ENCODE measurements at places on chromosomes 7 and 10. TPM values are rescaled to one million over a fixed set of nuclear protein-coding genes. Genes with fewer than 3 reads are reported as not detected.

Gene PAX4
- not detected for total RNA-seq

Gene CTTNBP2
- total RNA-seq: 10.8 TPM

Gene GTF2I
- total RNA-seq: 435 TPM

Gene GATA3
- 59.6 TPM for total RNA-seq

Gene UPP1
- 5.0 TPM for total RNA-seq

Gene PTPN20
- not detected for total RNA-seq

Gene LOXL4
- total RNA-seq: 7.9 TPM

Gene CAMK2B
- 1.8 TPM for total RNA-seq

Gene SH2D4B
- total RNA-seq: 0.27 TPM

Gene PDZD7
- total RNA-seq: 1.2 TPM

GRCh38 chr10:68067029-68067428 is 8.1 kb downstream of the HERC4 start:
- no peak for DNase-seq
- peaks cover 9% of the 10 kb centered on the region for H3K4me1 ChIP-seq
- H3K4me3 ChIP-seq: no peak overlapping the region

DNA sequence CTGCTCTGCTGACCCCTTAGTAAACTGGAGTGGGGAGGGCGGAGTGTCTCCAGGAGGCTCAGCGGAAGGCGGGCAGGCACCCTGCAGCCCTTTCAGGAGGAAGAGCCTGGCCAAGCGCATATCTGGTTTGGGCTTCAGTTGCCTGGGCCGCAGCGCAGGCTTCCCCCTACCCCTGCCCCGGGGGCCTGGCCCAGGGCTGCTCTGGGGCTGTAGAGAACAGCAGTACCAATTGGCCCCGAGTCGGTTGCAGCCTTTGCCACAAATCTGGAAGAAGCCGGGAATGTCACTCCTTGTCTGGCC is 28.1 kb upstream of the JAKMIP3 start:
- no peaks in the 10 kb centered on the region for H3K36me3 ChIP-seq
- H3K4me1 ChIP-seq: peaks cover 9% of the 10 kb centered on the region
- H3K27me3 ChIP-seq: peaks cover 93% of the 10 kb centered on the region
- DNase-seq: no peak

DNA sequence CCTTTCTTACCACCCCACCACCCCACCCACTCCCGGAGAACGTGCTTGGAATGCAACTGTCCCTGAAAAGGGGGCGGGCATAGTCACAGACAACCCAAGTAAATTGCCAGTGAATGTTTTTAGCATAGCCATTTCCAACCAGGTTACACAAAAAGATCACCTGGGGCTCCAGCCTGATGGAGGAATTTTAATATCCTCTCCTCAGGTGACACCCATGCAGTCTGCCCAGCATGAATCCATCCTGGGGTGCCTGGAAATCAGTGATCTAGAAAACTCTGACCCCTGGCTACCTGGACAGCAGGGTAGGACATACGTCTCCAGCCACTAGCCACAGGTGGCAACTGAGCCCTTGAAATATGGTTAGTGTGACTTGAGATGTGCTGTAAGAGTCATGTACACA is 61.1 kb downstream of the SORBS1 start:
- no peaks in the 10 kb centered on the region for H3K36me3 ChIP-seq
- H3K27me3 ChIP-seq: no peaks in the 10 kb centered on the region
- no peak overlapping the region for H3K27ac ChIP-seq

DNA sequence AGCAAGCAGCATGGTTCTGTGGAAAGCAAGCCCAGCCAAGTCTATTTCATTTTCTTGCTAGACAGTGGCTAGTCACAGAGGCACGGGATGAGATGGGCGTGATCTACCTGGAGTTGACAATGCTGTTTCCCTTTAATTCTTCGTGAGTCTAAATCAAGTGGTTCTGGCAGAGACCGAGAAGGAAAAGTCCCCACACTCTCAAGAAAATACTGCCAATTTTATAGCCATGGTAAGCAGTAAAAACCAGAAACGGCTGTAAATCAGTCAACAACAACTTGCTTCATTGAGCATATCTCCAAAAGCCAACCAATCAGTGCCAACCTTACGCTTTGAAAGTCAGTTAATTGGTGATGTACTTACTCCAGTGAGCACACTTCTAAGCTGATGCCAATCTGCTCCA is 223.4 kb downstream of the SEC23IP start:
- peaks cover 6% of the 10 kb centered on the region for H3K27me3 ChIP-seq
- no peak for DNase-seq
- H3K27ac ChIP-seq: no peak overlapping the region
- H3K4me1 ChIP-seq: peaks cover 10% of the 10 kb centered on the region

DNA sequence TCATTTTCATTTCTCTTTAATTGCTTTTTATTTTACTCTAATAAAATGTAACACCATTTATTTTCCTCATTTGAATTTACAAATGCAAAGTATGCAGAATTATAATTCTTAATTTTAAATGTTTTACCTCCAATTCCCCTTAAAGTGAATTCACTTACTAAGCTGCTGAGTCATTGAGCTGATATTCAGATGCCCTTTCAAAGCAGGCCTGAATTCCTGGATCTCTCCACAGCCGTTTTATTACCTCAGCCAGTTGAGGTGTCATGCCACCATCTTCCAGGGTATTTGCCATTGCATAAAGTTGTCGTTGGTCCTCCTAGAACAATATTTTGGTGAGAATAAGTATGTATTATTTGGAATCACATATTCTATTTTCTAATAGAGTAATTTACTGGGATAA is 33.2 kb downstream of the GNAT3 start:
- H3K27me3 ChIP-seq: no peaks in the 10 kb centered on the region
- no peak overlapping the region for H3K4me3 ChIP-seq

GRCh38 chr10:8136736-8137135 is 82.2 kb downstream of the GATA3 start:
- DNase-seq: no peak
- no peaks in the 10 kb centered on the region for H3K4me1 ChIP-seq
- no peaks in the 10 kb centered on the region for H3K36me3 ChIP-seq
- no peak overlapping the region for H3K4me3 ChIP-seq

GRCh38 chr7:97342512-97342911 is 225.0 kb downstream of the SDHAF3 start:
- DNase-seq: no peak
- no peak overlapping the region for H3K4me3 ChIP-seq
- peaks cover 23% of the 10 kb centered on the region for H3K4me1 ChIP-seq
- H3K36me3 ChIP-seq: no peaks in the 10 kb centered on the region

GRCh38 chr10:110016039-110016438 is 8.3 kb downstream of the ADD3 start:
- no peak for DNase-seq
- H3K27ac ChIP-seq: peak overlapping the region; percentile 86
- H3K36me3 ChIP-seq: no peaks in the 10 kb centered on the region

- no peaks in the 10 kb centered on the region for H3K27me3 ChIP-seq
- H3K27ac ChIP-seq: peak overlapping the region; percentile 85
- H3K4me3 ChIP-seq: no peak overlapping the region
- H3K4me1 ChIP-seq: peaks cover 42% of the 10 kb centered on the region
- no peak for DNase-seq
These were observed 20.2 kb downstream of the CREB3L2 start for GRCh38 chr7:137981668-137982067.

DNA sequence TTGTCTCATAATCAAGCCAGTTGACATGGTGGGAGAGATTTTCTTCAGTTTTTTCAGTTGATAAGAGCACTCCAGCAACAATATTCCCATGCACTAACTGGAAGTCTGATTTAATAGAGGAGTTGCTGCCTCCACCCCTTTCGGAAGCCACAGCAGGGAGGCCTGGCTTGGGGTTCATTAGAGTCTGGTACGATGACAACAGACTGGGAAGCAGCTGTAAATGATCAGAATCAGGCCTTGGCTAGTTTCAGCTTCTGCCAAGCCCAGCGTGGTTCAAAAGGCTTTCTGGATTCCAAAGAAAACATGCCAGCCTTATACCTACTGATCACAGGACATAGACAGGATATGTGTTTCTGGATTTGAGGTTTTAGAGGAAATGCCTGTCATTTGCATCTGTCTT is 274.0 kb downstream of the CSTF2T start:
- peaks cover 14% of the 10 kb centered on the region for H3K4me1 ChIP-seq
- no peak overlapping the region for H3K4me3 ChIP-seq
- DNase-seq: no peak
- H3K27ac ChIP-seq: no peak overlapping the region

DNA sequence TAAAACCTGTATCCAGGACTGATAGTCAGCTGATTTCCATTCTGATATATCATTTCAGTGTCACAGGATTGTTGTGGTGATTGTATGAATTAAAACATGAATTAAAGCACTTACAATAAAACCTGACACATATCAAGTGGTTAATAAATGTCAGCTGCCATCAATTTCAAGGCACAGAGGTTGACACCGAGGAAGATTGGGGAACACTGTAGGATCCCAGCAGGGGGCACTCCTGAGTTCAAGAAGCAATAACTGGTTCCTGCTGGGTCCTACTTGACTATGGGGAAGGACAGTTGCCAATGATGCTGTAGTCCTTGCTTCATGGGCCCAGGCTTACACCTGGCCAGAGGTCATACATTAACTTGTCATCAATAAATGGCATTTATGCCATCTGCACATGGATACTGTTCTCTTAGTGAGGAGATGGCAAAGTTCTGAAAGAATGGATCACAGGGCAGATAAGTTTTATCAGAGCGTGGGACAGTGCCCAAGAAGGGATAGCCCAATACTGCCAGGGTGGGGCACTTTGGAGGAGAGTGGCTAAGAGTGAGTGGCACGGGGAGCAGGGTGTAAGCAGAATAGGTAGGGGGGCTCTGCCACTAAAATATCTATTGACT is 24.1 kb downstream of the FZD1 start:
- no peak for DNase-seq
- no peaks in the 10 kb centered on the region for H3K36me3 ChIP-seq
- no peak overlapping the region for H3K27ac ChIP-seq
- H3K4me3 ChIP-seq: no peak overlapping the region
- peaks cover 14% of the 10 kb centered on the region for H3K27me3 ChIP-seq

- H3K36me3 ChIP-seq: no peaks in the 10 kb centered on the region
- no peak overlapping the region for H3K4me3 ChIP-seq
- peaks cover 3% of the 10 kb centered on the region for H3K4me1 ChIP-seq
- no peak overlapping the region for H3K27ac ChIP-seq
These were observed 225.3 kb downstream of the PTEN start for GRCh38 chr10:88088441-88089340.

DNA sequence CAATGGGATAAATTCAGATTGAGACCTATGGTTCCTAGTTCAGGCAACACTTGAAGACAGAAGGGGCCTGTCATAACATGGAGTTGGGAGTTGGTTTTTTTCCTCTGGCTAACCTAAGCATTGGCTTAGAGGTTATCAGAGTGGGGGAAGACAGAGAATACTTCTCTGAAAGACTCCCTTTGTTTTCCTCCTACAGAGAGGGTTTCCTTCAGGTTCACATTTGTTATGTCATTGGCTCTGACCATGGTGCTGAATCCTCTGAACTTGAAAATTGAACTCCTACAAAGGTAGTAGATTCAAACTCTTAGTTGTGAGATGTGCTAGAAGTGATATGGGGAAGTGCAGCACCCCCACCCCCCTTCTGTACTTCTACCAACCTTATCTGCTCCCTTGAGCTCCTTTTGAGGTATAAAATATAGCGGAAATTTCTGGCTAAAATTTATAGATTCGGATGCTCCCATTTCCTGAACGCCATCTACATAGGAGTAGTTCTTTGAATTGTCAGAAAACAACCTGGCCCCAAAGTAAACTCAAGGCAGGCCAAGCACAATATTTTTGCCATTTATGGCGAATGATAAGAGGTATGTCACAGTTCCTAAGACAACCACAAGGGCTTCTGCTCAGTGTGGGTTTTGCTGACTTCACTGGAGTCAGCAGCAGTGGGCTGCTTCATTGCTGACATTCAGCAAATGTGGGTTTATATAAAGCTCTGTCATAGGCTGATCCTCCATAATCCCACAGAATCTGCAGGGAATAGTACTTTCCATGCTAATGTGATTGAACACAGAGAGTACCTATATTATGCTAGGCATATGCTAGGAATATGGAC is 131.6 kb upstream of the KLF14 start:
- H3K4me1 ChIP-seq: no peaks in the 10 kb centered on the region
- no peak overlapping the region for H3K4me3 ChIP-seq
- no peak for DNase-seq

DNA sequence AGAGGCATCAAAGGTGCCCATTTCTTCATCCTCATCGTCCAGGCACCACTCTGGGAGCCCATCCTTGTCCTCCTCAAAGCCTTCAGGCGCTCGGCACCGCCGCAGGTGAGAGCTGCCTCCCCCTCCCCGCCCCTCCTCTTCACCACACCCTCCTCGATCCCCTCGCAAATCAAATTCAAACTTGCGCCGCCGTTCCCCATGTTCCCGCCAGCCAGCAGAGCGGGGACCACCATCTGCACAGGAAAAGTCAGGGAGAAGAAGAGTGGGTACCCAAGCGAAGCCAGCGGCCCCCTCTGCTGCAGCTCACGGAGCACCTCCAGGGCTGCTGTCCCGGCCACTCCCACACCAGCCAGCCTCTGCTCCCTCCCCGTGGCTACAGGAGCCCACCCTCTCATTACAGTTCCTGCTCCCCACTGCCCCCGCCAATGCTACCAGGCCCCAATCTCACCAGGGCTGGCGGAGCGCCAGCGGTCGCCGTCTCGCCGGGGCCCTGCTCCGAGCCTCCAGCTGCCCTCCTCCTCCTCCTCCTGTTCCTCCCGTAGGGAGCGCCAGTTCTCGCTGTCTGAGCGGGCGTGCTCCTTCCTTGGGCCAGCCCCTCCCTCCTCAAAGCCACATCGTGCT is 7.7 kb downstream of the GIGYF1 start:
- H3K27me3 ChIP-seq: no peaks in the 10 kb centered on the region
- H3K27ac ChIP-seq: no peak overlapping the region
- H3K4me3 ChIP-seq: no peak overlapping the region
- H3K4me1 ChIP-seq: peaks cover 4% of the 10 kb centered on the region
- no peak for DNase-seq

DNA sequence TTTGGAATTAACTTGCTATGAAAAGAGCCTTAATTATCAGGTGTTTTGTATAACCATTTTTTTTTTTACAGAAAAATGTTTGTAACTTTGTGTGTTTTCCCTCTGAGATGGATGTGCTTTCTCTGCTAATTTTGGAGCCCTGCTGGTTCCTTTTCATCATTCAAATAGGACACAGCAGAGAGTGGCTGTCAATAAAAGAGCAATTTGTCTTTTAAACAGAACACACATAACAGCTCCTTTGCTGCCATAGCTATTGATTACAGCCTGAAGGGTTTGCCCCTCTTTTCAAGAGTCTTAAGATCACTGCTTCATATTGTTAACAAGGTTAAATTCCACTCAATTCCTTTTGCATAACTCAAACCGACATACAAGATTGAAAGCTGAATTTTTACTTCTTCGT is 187.2 kb upstream of the MBL2 start:
- no peaks in the 10 kb centered on the region for H3K36me3 ChIP-seq
- H3K27ac ChIP-seq: no peak overlapping the region
- no peak overlapping the region for H3K4me3 ChIP-seq
